Activated effector memory CD4-positive, alpha-beta T cell treated with anti-CD3 and anti-CD28 coated beads, Interleukin-2, amount 50 U/mL, for 16 hours (primary cell): ENCODE measurements at places on chromosomes 16 and 17.

DNA sequence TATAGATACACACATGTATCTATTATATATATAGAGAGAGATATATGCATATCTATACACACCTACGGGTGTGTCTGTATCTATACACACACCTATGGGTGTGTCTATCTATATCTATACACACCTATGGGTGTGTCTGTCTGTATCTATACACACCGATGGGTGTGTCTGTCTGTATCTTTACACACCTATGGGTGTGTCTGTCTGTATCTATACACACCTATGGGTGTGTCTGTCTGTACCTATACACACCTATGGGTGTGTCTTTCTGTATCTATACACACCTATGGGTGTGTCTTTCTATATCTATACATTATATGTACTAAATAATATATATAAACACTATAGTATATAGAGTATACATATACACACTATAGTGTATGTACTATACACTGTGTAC lies 738.5 kb downstream of the MAF start:
- no peak for DNase-seq

DNA sequence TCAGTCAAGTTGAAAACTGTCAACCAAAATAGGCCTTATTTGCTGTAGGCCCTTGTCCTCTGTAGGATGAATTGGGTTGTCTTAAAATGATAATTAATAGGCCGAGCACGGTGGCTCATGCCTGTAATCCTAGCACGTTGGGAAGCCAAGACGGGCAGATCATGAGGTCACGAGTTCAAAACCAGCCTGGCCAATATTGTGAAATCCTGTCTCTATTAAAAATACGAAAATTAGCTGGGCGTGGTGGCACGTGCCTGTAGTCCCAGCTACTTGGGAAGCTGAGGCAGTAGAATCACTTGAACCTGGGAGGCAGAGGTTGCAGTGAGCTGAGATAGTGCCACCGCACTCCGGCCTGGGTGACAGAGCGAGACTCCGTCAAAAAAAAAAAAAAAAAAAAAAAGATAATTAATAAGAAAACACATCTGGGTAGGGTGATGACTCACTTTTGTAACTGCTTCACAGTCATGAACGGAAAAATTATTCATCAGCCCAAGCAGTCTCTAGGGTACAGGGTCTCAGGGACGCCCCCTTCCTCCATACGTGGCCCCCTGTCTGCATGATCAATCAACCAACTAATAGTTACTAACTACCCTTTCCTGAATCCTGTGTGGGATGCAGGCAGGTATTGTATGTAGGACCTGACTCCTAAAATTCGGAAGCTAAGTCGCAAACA lies 137.0 kb upstream of the RCVRN start:
- no peak for DNase-seq

GRCh38 chr17:40287159-40287493 lies 553 bp upstream of the CDC6 start:
- no peak for DNase-seq

- no peak for DNase-seq
Observed at GRCh38 chr16:89371968-89372634, 118.3 kb downstream of the ANKRD11 start.

DNA sequence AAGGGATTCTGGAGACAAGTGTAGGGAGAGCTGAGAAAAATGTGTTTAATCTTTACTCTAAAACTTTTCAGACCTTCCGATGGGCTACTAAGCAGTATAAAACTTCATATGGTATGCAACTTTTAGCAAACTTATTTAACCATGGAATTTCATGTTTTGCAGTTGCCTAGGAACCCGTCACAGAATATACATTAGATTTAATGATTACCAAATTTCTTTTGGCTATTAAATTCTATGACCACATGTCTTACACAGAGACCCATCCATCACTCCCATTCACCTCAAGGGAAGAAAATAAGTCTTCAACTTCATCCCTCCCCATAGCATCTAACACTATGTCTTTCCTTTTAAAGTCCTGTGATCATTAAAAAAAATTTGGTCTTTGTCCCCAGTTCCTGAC lies 54.9 kb downstream of the HS3ST3A1 start:
- no peak for DNase-seq

GRCh38 chr17:61579961-61580360 lies 11.1 kb downstream of the NACA2 start:
- DNase-seq = no peak
